ENCODE measurements at places on chromosomes 5 and 9. TPM values are rescaled to one million over a fixed set of nuclear protein-coding genes. Genes with fewer than 3 reads are reported as not detected.

- peak overlapping the region; percentile 30 for H3K27ac ChIP-seq
- H3K27me3 ChIP-seq = no peaks in the 10 kb centered on the region
- DNase-seq = no peak
- no peaks in the 10 kb centered on the region for H3K36me3 ChIP-seq
- H3K4me3 ChIP-seq = no peak overlapping the region
These were observed 1.4 kb downstream of the SLC26A2 start for GRCh38 chr5:149961957-149962409.

GRCh38 chr9:137128862-137129455 lies 10.0 kb upstream of the GRIN1 start:
- no peak for DNase-seq
- H3K27me3 ChIP-seq = no peaks in the 10 kb centered on the region
- peak overlapping the region; percentile 14 for H3K4me3 ChIP-seq
- H3K27ac ChIP-seq = no peak overlapping the region
- no peaks in the 10 kb centered on the region for H3K4me1 ChIP-seq

DNA sequence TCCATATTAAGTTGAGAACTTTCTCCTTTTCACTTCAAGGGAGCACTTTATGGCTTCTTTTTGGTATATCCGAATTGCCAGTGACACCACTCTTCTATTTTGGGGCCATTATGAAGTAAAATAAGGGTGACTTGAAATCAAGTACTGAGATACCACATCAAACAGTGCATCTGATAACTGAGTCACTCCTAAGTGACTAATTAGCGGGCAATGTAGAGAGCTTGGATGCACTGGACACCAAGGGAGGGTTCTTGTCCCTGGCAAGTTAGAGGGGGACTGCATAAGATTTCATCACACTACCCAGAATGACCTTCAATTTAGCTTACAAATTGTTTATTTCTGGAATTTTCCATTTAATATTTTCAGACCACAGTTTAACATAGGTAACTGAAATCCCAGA lies 813.9 kb upstream of the CDH10 start:
- no peak overlapping the region for H3K27ac ChIP-seq
- H3K36me3 ChIP-seq = no peaks in the 10 kb centered on the region
- no peaks in the 10 kb centered on the region for H3K27me3 ChIP-seq
- no peak overlapping the region for H3K4me3 ChIP-seq
- DNase-seq = no peak

DNA sequence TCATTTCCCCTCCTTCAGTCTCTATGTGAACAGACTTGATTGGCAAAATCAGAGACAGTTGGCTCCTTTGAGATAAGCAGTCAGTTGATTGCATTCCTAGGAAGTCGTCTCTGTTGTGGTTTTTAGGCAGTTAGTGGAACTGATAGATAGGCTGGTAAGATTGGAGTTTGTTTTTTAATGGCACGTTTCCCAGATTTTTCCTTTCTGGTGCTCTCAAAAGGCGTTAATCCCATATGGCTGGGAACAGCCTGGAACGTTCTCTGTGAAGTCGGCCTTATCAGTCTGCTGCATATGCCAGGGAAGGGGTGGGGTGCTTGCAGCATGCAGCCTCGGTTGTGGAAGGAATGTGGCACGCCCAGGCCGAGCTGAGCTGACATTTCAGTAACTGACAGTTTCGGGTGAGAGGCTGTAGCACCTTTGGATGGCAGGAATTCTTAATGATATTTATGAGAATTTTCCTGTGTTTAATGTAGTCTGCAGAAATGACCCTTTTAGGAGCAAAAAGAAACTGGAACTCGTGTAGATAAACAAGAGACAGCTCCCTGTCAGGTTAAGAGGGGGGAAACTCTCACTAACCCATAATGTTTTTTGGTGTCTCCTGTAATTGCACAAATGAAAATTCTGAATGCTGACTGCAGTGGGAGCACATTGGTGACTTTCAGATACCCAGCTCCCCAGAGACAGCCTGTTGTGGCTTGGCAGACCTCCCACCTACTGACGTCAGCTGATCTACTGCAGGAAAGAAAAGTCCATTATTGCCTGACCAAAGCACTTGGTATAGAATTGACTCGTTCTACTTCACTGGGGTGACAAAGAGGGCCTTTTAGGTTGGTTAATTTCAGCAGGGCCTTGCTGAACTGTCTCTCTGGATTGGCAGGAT lies 6.3 kb downstream of the SPTAN1 start:
- H3K27me3 ChIP-seq = no peaks in the 10 kb centered on the region
- peak; percentile 93 for DNase-seq
- no peaks in the 10 kb centered on the region for H3K36me3 ChIP-seq
- peaks cover 13% of the 10 kb centered on the region for H3K4me1 ChIP-seq
- peak overlapping the region; percentile 94 for H3K27ac ChIP-seq

Gene KCTD16
- total RNA-seq = 2.7 TPM

Gene CER1
- total RNA-seq = not detected

Data from aorta (tissue), 5 donors.